Activated naive CD8-positive, alpha-beta T cell treated with anti-CD3 and anti-CD28 coated beads for 36 hours (primary cell): ENCODE measurements at places on chromosomes 3 and 15. TPM values are rescaled to one million over a fixed set of nuclear protein-coding genes. Genes with fewer than 3 reads are reported as not detected.

Gene CP
- not detected for total RNA-seq

Gene ATP13A5
- total RNA-seq: not detected

Gene HEG1
- 20.7 TPM for total RNA-seq

Gene CCR3
- total RNA-seq: not detected

Gene GOLGA6B
- total RNA-seq: not detected

Gene PARP15
- total RNA-seq: 8.7 TPM

DNA sequence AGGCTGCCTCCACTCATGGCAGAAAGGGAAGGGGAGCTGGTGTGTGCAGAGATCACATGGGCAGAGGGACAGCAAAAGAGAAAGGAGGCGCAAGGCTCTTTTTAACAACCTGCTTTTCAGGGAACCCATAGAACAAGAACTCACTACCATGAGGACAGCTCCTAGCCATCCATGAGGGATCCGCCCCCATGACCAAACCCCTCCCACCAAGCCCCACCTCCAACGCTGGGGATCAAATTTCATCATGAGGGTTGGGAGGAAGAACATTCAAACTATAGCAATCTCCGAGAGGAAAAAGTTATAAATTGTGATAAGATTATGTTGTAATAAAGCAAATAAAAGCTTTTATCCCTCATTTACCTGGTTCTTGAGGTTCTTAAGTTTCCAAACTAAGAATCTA is 84.7 kb upstream of the LMCD1 start:
- no peak for DNase-seq
- H3K27ac ChIP-seq: no peak overlapping the region
- no peak overlapping the region for H3K4me3 ChIP-seq
- H3K4me1 ChIP-seq: peaks cover 2% of the 10 kb centered on the region
- H3K36me3 ChIP-seq: no peaks in the 10 kb centered on the region
- H3K27me3 ChIP-seq: no peaks in the 10 kb centered on the region

- H3K27ac ChIP-seq: no peak overlapping the region
- no peaks in the 10 kb centered on the region for H3K36me3 ChIP-seq
- DNase-seq: no peak
- H3K4me1 ChIP-seq: peaks cover 3% of the 10 kb centered on the region
These were observed 21.8 kb downstream of the METTL6 start for GRCh38 chr3:15405448-15406050.

DNA sequence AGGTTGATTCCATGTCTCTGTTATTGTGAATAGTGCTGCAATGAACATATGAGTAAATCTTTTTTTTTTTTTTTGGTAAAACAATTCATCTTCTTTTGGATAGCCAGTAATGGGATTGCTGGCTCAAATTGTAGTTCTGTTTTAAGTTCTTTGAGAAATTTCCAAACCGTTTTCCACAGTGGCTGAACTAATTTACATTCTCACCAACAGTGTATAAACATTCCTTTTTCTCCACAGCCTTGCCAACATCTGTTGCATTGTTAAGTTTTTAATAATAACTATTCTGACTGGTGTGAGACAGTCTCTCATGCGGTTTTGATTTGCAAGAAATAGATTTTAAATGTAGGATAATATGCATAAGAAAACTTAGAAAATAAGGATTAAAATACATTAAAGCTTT is 279.0 kb upstream of the EPHA3 start:
- DNase-seq: no peak
- H3K36me3 ChIP-seq: no peaks in the 10 kb centered on the region
- no peaks in the 10 kb centered on the region for H3K4me1 ChIP-seq
- no peak overlapping the region for H3K4me3 ChIP-seq

DNA sequence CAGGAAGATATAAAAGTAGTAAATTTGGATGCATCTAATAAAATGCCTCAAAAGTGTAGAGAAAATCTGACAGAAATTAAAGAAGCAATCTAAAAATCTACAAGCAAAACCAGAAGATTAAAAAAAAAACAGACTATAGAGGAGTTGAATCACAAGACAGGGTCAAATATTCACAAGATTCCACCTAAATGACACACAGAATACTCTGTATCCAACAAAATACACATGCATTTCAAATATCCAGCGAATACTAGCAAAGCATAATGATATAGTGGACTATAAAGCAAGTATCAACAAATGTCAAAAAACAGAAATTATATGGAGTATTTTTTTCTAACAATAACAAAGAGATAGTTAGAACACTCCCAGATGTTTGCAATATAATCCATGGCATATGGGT is 20.5 kb upstream of the ACTC1 start:
- H3K4me1 ChIP-seq: no peaks in the 10 kb centered on the region
- no peak for DNase-seq
- no peak overlapping the region for H3K4me3 ChIP-seq
- no peaks in the 10 kb centered on the region for H3K36me3 ChIP-seq

DNA sequence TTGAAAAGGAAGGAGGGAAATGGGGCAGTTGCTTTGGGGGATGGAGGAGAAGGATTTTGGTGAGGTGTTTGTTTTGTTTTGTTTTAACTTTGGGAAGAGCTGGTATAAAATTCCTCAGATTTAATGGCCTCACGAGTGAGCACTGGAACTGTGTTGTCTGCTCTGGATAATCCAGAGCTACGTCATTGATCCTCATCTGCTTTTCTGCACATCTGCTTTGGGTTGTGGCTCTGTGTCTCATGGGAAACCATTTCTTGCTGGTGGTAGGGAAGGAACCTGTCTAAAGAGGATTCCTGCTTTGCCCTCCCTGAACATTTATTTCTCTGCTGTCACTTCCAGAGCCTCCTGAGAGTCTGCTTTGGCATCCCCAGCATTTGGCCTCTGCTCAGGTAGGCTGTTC is 3.1 kb downstream of the SNRK start:
- H3K27me3 ChIP-seq: no peaks in the 10 kb centered on the region
- DNase-seq: no peak
- H3K4me3 ChIP-seq: peak overlapping the region; percentile 88
- peak overlapping the region; percentile 90 for H3K27ac ChIP-seq

GRCh38 chr3:57956119-57956832 is 51.9 kb upstream of the FLNB start:
- no peak overlapping the region for H3K4me3 ChIP-seq
- no peak overlapping the region for H3K27ac ChIP-seq
- H3K27me3 ChIP-seq: no peaks in the 10 kb centered on the region
- H3K36me3 ChIP-seq: no peaks in the 10 kb centered on the region

GRCh38 chr3:165817160-165817709 is 20.0 kb downstream of the BCHE start:
- no peaks in the 10 kb centered on the region for H3K4me1 ChIP-seq
- no peak for DNase-seq
- no peak overlapping the region for H3K4me3 ChIP-seq
- no peak overlapping the region for H3K27ac ChIP-seq
- H3K27me3 ChIP-seq: no peaks in the 10 kb centered on the region
- H3K36me3 ChIP-seq: no peaks in the 10 kb centered on the region

- H3K27me3 ChIP-seq: no peaks in the 10 kb centered on the region
- no peak overlapping the region for H3K27ac ChIP-seq
- no peak overlapping the region for H3K4me3 ChIP-seq
- H3K36me3 ChIP-seq: no peaks in the 10 kb centered on the region
These were observed 41.4 kb upstream of the USP3 start for GRCh38 chr15:63463036-63463435.

- DNase-seq: no peak
- peaks cover 2% of the 10 kb centered on the region for H3K36me3 ChIP-seq
- H3K4me1 ChIP-seq: peaks cover 29% of the 10 kb centered on the region
- H3K27ac ChIP-seq: no peak overlapping the region
- H3K27me3 ChIP-seq: no peaks in the 10 kb centered on the region
- no peak overlapping the region for H3K4me3 ChIP-seq
These were observed 187.7 kb upstream of the CMC1 start for GRCh38 chr3:28053759-28054158.

DNA sequence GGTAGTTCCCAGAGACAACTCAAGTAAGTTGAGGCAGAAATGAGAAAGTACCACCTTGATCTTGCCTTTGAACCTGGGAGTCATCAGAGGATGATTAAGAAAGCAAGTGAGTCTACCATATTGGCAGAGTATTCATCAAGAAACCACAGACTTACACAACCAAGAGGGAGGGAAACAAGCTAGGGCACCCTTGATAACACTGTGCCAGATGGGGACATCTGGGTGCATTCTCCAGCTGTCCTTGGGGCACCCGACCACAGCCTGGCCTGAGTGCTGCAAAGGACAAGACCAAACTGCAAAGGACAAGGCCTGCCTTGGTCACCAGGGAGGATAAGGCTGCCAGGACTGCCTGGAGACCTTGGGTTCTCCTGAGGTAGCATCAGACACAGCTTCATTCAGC is 553.6 kb downstream of the EPHB1 start:
- H3K27me3 ChIP-seq: no peaks in the 10 kb centered on the region
- H3K4me1 ChIP-seq: no peaks in the 10 kb centered on the region
- H3K27ac ChIP-seq: no peak overlapping the region
- H3K36me3 ChIP-seq: no peaks in the 10 kb centered on the region
- DNase-seq: no peak

DNA sequence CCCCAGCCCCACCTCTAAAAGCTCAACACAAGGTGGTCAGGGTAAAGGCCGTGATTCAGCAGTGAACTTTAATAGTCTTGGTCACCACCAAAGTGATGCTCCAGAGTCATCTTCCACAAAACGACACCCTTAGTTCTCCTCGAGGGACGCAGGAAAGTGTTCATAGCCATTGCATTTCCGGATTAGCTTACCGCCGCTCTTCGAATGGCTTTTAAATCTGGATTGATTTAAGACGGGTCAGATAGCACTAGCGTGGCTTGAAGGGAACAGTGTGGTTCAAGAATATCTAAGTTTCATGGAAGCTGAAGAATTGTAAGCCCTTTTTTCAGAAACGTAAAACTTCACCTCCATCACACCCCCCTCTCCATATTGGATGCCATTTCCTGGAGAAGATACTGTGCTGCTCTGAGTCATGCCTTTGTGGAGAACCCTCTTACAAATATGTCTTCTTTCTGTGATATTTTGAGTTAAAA is 829 bp downstream of the RNF7 start:
- peak overlapping the region; percentile 99 for H3K27ac ChIP-seq
- H3K4me1 ChIP-seq: peaks cover 29% of the 10 kb centered on the region
- H3K27me3 ChIP-seq: no peaks in the 10 kb centered on the region
- H3K36me3 ChIP-seq: peaks cover 5% of the 10 kb centered on the region

- no peak for DNase-seq
- H3K4me3 ChIP-seq: no peak overlapping the region
- H3K36me3 ChIP-seq: peaks cover 6% of the 10 kb centered on the region
- H3K27ac ChIP-seq: no peak overlapping the region
- no peaks in the 10 kb centered on the region for H3K27me3 ChIP-seq
- peaks cover 16% of the 10 kb centered on the region for H3K4me1 ChIP-seq
These were observed 98.8 kb upstream of the PLXND1 start for GRCh38 chr3:129705274-129705673.

GRCh38 chr15:80985981-80986380 is 3.6 kb downstream of the MESD start:
- H3K4me3 ChIP-seq: no peak overlapping the region
- peaks cover 30% of the 10 kb centered on the region for H3K36me3 ChIP-seq
- peaks cover 3% of the 10 kb centered on the region for H3K27me3 ChIP-seq
- peaks cover 51% of the 10 kb centered on the region for H3K4me1 ChIP-seq
- H3K27ac ChIP-seq: no peak overlapping the region

- H3K27ac ChIP-seq: no peak overlapping the region
- H3K4me1 ChIP-seq: no peaks in the 10 kb centered on the region
- H3K27me3 ChIP-seq: no peaks in the 10 kb centered on the region
- no peak for DNase-seq
These were observed 35.3 kb downstream of the HOMER2 start for GRCh38 chr15:82917249-82917648.

- H3K27ac ChIP-seq: no peak overlapping the region
- peaks cover 5% of the 10 kb centered on the region for H3K4me1 ChIP-seq
- H3K27me3 ChIP-seq: no peaks in the 10 kb centered on the region
- DNase-seq: no peak
These were observed 32.8 kb downstream of the KAT2B start for GRCh38 chr3:20073068-20073467.

DNA sequence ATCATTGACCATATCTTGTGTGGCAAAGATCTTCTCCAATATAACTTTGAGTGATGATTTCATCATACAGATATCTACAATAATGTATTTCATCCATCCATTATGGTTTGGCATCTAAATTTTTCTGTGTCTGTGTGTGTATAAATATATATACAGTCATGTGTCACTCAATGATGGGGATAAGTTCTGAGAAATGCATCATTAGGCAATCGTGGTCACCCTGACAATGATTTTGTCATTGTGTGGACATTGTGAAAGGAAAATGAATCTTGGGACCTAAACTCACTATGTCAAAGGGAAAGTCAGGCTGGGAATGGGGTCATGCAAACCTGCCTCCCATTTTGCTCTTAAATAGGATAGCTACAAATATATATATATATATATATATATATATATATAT is 12.4 kb downstream of the CFAP161 start:
- peaks cover 1% of the 10 kb centered on the region for H3K4me1 ChIP-seq
- peaks cover 23% of the 10 kb centered on the region for H3K27me3 ChIP-seq
- DNase-seq: no peak

DNA sequence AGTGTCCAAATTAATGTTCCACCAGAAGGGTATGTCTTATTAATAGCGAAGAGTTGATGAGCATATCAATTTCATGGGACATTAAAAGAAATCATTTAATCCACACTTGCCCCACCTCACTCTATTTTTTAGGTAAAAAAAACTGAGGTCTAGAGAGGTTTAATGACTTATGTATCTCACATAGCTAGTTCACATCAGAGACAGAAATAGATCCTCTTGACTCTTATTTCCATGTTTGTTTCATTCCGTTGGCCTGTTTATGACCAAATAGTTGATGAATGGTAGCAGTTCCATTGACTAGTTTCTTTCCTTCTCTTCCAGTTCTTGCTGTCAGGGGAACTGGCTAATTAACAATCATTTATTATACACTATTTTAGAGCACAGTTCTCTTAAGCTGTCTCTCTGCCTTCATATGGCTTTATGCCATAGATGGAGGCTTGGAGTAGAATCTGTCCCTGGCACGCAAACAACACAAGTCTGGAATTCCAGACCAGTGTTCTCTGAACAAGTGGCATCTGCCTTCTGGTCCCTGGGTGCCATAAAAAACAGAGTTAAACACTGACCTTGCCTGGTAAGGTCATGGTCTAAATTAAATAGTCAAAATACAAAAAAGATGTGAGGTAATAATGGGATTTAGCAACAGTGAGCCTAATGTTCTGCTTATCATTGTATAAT is 220.0 kb upstream of the CGNL1 start:
- no peak overlapping the region for H3K27ac ChIP-seq
- no peak overlapping the region for H3K4me3 ChIP-seq
- peaks cover 40% of the 10 kb centered on the region for H3K36me3 ChIP-seq
- no peaks in the 10 kb centered on the region for H3K27me3 ChIP-seq
- H3K4me1 ChIP-seq: peaks cover 16% of the 10 kb centered on the region

DNA sequence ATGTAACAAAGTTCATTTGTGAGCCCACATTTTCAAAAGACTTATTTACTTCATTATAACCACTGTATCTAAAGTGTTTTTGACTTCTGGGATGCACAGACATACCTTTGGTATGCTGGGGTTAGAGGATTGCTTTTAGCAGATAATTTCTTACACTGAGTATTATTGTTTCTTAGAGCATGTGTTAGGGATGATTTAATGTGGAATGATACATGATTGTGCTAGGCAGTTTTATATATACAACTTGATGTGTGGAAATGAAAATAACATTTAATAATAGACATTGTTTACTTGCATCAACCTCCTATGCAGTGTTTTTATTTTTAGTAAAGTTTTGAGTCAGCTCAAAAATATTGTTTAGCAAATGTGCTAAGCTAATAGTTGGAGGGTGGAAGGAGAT is 3.4 kb downstream of the KIF23 start:
- H3K4me3 ChIP-seq: no peak overlapping the region
- peaks cover 26% of the 10 kb centered on the region for H3K27me3 ChIP-seq
- peaks cover 16% of the 10 kb centered on the region for H3K4me1 ChIP-seq
- no peak for DNase-seq
